Fibroblast of upper back skin (primary cell): ENCODE measurements at places on chromosomes 6 and 20.

- no peak for DNase-seq
These were observed 3.2 kb upstream of the RNF146 start for GRCh38 chr6:127263481-127263880.

DNA sequence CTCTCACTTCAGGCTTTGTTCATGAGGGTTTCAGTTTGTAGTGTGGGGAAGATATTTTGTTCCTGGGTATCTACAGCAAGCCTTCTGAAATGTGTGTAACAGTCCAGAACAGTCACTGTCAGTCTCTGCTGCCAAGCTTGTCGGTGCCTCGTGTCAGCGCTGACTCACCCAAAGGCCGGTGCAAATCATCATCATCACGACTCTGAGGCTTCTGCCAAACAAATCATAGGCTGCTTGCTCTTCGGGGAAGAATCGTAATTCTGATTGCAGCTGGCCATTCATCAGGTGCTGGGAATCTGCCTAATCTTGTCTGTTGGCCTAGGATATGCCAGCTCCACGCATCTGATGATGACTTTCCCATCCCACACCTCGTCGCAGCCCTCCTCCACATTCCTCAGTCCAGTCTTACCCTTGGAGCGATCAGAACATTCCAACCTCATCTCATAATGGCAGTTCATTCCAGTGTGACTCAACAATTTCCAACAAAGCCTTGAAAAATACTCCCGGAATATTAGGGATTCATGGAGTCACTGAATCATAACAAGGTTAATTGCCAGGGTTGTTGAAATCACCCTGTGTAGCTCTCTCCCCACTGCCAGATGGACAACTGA lies 40.9 kb downstream of the ALDH8A1 start:
- peak; percentile 99 for DNase-seq

DNA sequence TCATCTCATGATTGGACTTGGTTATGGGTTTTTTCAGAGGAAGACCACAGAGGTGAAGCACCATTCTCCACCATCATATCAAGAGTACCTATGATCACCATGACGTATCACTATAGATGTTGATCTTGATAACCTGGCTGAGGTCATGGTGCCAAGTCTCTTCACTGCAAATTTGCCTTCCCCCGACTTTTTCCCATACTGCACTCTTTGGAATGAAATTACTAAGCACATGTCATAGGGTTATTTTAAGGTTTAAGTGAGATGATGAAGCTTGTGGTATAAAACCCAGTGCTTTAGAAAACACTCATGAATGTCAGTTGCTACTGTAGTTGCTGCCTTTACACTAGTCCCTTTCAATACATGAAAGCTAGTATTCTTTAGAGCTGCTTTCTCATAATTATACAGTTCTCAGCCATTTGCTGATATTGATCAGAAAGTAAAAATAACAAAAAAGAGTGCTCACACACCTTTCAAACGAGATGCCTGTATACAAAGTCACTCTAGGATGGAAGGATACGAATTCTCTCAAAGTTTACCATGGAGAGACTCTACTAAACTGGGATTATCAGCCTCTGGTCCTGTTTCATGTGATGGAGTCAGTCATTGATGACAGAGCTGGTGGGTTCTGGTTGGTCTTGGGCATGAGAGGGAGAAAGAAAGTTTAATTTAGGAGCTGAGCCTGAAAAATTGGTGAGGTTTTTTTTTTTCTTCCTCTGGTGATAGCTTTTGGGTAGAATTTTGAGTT lies 228.1 kb downstream of the PRL start:
- no peak for DNase-seq

- peak; percentile 45 for DNase-seq
These were observed 342.7 kb downstream of the ESR1 start for GRCh38 chr6:152150196-152150595.

DNA sequence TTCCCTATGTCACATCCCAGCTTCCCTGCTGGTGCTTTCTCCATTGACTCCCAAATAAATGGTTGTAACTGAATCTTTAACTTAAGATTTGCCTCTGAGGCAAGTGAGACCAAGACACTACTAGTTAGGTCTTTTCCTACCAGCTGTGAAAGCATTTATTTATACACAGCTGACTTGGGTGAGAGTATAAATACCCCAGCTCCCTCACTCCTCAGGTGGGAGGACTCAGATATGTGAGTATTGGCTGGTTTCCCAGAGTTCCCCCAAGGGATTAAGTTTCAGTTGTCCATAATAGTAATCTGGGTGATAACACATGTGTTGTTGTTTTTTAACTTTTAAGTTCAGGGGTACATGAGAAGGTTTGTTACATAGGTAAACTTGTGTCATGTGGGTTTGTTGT lies 49.8 kb downstream of the CFAP61 start:
- no peak for DNase-seq

DNA sequence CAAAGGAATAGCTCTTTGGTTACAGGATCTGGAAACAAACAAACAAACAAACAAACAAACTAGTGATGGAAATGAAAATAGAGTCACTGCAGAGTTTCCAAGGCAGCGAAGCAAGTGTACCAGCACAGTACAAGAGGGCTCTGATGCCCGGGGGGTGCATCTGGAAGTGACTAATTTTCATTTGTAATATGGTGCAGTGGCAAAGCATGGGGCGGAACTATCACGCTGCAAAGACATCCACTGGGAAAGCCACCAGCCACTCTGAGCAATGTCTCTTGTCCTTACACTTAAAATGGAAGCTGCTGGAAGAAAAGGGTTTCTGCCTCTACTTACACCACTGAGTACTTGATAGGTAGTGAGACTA lies 44.4 kb upstream of the NEDD9 start:
- DNase-seq, result no peak

- no peak for DNase-seq
These were observed 847.0 kb downstream of the PHF3 start for GRCh38 chr6:64482631-64483030.

GRCh38 chr6:170311696-170312095 lies 5.1 kb downstream of the FAM120B start:
- no peak for DNase-seq

GRCh38 chr20:14521016-14521415 lies 183.6 kb upstream of the FLRT3 start:
- DNase-seq, result no peak

GRCh38 chr6:133889557-133890403 lies 867 bp downstream of the TCF21 start:
- DNase-seq, result no peak

DNA sequence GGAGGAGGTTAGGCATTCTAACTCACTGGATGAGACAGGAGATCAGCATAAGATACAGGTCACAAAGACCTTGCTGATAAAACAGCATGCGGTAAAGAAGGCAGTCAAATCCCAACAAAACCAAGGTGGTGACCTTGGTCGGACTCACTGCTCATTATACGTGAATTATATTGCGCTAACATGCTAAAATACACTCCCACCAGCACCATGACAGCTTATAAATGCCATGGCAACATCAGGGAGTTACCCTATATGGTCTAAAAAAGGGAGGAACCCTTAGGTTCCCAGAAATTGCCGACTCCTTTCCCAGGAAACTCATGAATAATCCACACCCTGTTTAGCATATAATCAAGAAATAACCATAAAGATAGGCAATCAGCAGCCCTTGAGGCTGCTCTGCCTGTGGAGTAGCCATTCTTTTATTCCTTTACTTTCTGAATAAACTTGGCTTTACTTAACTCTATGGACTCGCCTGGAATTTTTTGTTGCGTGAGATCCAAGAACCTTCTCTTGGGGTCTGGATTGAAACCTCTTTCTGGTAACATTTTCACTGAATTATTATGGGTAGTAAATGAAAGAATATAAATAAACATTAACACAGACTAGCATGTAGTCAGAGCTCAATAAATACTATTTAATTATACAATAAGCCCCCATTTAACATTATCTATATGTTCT lies 3.0 kb upstream of the LAMA4 start:
- no peak for DNase-seq

- DNase-seq, result peak; percentile 45
These were observed 34.0 kb upstream of the BMP6 start for GRCh38 chr6:7691675-7692452.

GRCh38 chr20:43043887-43044286 lies 145.8 kb downstream of the PTPRT start:
- DNase-seq, result no peak

DNA sequence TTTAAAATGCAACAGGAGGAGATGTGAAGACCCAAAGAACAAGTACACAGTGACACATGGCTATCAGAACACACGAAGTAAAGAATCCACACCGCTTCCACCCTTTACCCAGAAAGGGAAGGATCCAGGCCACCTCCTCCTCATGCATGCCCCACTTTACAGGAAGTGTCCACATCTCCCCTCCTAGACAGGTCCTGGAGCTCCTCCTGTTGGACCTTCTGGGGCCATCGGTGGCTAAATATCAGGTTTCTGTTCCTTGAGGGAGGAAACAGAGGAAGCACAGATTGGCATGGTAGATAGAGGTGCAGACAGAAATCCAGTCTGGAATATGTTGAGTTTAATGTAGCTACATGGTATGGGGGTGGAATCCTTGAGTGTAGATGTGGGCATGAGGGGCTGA lies 10.9 kb downstream of the NINL start:
- DNase-seq, result peak; percentile 32

DNA sequence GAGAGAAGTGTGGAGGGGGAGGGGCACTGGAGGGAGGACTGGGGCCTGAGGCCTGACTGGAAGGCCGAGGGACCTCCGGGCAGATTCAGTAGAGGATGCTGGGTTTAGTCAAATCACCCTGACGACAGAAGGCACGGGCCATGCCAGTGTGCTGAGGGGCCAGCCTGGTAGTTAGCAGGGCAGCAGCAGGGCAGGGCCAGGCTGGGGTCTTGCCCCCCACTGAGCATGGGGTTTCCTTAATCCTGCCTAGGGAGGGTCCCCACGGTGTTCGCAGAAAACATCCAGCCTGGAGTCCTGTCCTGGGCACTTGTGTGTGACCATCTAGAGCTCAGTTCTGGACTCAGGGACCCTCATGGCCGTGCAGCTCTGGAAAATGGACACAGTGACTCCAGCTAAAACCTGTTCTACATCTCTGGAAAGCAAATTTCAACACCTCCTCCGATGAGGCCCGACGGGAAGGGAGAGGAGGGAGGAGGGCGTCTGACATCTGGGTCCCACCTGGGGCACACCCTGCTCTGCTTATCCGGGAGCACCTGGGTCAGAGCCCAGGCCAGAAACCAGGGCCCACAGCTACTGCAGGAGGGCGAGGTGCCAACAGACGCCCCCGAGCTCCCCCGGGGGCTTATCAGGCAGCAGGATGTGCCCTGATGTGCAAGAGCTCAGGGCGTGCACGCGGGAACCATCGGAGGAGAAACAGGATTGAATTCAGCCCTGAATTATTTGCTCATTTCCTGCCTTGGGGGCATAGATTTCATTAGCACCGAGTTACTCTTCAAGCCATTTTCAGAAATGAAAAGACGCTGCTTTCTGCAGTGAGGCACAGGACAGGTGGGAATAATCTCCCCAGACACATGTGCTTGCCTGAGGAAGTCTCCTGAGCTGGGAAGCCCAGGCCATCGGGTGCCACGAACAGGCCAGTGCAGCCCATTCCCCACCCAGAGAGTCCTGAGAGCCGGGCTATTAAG lies 78.0 kb upstream of the MPC1 start:
- DNase-seq, result peak; percentile 12

GRCh38 chr20:51926670-51927305 lies 124.5 kb upstream of the SALL4 start:
- DNase-seq, result no peak
